Renal cortical epithelial cell (primary cell): ENCODE measurements at places on chromosomes 5 and 9.

DNA sequence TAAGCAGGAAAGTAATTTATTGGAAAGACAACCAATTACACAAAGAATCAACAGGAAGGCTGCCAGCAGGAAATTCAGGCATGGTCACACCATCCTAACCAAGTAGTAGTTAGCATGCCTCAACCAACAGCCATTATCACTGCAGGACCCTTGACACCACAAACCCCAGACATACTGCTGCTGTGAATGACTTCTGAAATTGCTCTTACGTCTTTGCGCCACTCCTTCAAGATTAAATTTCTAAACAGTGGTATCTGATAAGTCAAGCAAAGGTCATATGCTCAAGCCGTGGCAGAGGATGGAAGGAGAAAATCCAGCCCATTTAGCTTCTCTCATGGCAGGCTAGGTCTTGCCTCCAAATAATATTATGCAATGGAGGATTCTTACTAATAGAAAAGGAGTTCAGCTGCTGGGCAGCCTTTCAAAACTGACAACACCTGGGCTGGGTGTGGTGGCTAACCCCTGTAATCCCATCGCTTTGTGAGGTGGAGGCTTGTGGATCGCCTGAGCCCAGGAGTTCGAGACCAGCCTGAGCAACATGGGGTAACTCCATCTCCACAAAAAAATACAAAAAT is 5.0 kb upstream of the PTGER4 start:
- DNase-seq = no peak

DNA sequence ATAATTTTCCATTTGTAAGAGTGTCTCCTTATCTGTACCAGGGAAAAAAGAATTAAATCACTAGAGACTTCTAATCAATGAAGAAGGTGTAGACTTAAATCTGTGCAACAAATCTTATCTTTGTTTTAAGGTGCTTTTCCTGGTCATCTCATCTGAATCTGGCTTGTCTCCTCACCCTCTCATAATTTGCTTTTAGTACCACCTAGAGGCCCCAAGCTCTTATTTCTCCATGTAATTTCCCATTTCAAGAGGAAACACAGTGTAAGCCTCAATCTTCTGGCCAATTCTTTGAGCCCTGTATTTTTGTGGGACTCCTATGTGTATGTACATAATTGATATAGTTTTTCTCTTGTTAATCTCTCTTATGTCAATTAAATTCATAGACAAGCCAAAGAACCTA is 1975.3 kb upstream of the CDH6 start:
- no peak for DNase-seq

DNA sequence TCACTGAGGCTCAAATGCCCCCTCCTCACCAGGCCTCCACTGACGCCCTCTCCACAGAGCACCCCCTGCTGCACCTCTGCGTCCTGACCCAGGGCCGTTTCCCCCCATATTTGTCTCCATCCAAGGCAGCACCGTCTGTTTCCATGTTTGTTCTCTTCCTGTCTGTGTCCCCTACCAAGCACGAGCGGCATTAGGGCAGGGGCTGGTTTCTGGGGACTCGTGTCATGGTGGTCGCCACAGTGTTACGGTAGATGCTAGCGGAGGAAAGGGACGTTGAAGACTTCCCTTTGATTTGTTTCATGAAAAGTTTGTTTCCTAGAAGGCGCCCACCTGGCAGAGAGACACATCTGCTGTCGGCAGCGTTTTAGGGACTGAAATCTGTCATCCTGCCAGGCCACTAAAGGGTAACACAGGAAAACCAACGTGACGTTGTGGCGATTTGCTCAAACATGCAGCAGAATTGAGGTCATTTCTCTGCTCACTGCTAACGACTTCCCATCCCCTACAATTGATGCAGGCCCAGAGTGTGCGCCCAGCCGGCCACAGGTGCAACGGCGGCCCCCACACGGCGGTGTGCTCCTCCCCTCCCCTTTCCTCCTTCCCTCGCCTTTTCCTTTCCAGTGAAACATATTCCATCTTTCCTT is 79.3 kb upstream of the IRX4 start:
- DNase-seq = no peak

GRCh38 chr9:134834957-134835419 is 45.6 kb upstream of the FCN2 start:
- no peak for DNase-seq

DNA sequence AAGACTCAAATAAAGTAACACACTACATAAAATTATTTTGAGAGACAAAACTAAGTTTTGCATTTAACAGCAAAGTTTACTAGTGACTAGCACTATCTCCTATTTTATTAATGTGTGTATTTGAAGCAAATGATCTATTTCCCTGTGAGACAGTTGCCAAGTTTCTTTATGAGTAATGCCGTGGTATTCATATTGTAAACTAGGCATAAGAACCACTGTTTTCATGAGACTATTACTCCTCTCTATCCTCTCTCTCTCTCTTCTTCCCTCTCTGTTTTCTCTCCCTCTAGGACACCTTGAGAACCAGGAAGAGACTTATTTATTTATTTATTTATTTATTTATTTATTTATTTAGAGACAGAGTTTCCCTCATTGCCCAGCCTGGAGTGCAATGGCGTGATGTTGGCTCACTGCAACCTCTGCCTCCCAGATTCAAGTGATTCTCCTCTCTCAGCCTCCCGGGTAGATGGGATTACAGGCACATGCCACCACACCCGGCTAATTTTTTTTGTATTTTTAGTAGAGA is 61.1 kb downstream of the MLANA start:
- DNase-seq = peak; percentile 36

- peak; percentile 46 for DNase-seq
Observed at GRCh38 chr9:92140074-92140753, 25.0 kb upstream of the SPTLC1 start.

DNA sequence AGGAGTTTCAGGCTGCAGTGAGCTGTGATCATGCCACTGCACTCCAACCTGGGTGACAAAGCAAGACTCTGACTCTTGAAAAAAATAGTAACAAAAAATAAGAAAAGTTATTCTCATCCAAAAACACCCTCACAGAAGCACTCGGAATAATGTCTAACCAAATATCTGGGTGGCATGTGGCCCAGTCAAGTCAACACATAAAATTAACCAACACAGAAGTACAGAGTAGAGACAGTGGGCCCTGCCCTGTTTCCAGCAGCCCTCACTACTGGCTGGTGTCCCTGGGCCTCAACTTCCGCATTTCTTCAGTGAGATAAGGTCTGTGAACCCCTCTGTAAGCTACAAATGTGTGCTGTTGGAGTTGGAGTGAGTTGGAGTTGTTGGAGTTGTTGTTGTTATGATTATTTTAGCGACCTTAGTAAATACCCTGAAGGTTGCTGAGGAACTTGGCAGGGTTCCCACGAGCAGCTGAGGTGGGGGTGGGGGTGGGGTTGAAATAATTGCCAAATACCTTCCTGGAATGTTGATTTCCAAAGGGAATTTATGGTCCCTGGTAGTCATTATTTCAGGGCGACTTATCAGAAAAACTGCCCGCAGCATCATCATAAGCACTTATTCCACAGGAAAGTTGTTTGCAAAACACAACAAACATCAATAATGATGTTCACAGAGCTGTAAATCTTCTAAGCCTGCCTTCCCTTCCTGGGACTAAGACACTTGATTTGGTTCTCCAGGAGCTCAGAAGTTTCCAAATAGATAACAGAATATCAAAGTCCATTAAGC is 30.2 kb downstream of the C5orf15 start:
- DNase-seq = peak; percentile 69
